ENCODE measurements at places on chromosomes 2 and 18.

- DNase-seq, result no peak
These were observed 75.4 kb upstream of the HDAC4 start for GRCh38 chr2:239476029-239476756.

GRCh38 chr18:43596105-43596712, 318.9 kb upstream of the SYT4 start:
- DNase-seq, result no peak

GRCh38 chr2:175965773-175966172, 36.3 kb downstream of the LNPK start:
- DNase-seq, result no peak

DNA sequence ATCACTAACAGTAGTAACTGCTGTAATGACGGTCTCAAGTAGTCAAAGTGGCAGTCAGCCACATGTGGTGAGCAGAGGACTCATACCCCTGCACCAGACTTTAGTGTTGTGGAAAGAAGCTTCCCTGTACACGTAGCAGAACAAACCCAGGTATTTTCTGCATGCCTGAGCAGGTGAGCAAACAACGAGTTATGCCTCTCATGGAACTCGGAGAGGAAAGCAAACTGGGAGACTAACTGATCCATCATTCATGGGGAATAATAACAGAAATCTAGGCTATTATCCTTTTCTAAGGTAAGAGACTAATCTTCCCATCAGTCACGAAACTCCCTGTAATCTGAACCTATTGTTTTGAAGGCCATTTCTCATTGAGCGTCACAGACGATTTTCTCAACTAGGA, 1495.2 kb upstream of the NXPH2 start:
- DNase-seq, result no peak

DNA sequence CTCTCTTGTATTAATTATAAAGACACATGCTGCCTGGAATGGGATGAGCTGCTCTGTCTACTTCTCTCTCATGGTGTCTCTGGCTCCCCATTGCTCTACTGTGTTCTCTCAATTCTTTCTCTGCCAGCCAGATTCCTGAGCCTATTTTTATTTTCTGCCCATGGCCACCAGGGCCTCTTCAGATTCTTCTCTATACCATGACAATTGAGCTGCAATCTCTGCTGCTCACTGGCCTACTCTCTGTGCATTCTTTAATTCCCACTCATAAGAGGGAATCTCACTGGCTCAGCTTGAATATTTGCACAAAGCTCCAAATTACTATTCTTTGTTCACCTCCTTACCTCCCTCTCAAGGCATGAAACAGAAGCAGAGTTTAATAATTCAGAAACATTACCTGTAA, 161.4 kb upstream of the GULP1 start:
- DNase-seq, result no peak

- DNase-seq, result no peak
These were observed 18.7 kb downstream of the IMMT start for GRCh38 chr2:86176597-86176996.
